ENCODE measurements at places on chromosomes 3 and 15. TPM values are rescaled to one million over a fixed set of nuclear protein-coding genes. Genes with fewer than 3 reads are reported as not detected.

DNA sequence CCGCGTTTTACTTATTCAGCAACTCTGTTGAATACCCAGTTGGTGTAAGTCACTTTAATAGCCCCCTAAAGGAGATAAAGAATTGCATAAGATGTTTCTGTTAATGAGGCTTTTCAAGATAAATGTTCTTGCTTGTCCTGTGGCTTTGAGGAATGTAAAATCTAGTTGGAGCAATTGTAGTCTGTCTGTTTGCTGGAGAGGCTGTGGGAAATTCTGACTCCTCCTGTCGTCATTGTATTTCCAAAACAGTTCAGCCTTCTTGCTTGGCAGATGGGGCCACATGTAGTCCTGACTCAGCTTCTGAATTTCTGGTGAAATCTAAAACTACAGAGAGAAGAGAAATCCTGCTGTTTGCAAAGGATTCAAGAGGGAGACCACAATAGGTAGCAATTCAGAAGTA lies 114.4 kb downstream of the RYR3 start:
- peak; percentile 48 for DNase-seq

- DNase-seq = peak; percentile 84
Observed at GRCh38 chr15:67967871-67968431, 86.2 kb upstream of the PIAS1 start.

DNA sequence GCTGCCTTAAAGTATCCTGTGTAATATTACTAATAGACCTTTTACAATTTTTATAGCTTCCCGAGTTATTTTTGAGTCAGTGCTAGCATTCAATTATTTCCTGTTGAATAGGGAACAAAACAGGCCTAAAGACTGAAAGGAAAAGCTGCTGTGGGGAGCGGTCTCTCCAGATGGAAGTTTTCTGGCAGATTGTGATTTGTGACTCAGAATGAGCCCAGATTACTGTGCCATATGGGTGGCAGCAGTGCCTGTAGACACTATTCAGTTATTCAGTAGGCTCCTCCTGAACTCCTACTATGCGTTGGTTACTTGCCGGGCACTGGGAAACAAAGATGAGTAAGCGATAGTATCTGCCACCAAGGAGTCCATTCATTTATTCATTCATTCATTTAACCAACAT lies 211.8 kb downstream of the CHST2 start:
- no peak for DNase-seq

GRCh38 chr15:80275961-80276360 lies 23.9 kb upstream of the CTXND1 start:
- no peak for DNase-seq

GRCh38 chr3:150913133-150913922 lies 8.1 kb upstream of the MINDY4B start:
- no peak for DNase-seq

- DNase-seq = peak; percentile 67
Observed at GRCh38 chr3:188348435-188349244, 194.7 kb downstream of the LPP start.

- no peak for DNase-seq
Observed at GRCh38 chr3:41137686-41138111, 61.6 kb upstream of the CTNNB1 start.

The SH3GL3 gene
- total RNA-seq = 1.2 TPM

The TM4SF18 gene
- 14.4 TPM for total RNA-seq

The PTX3 gene
- 7.9 TPM for total RNA-seq

The CRABP1 gene
- total RNA-seq = not detected

The GPR149 gene
- total RNA-seq = not detected

Data from uterus (tissue), 4 donors.